ENCODE measurements at places on chromosomes 1 and 21.

GRCh38 chr1:10211805-10212410, 1.5 kb downstream of the KIF1B start:
- DNase-seq, result no peak

DNA sequence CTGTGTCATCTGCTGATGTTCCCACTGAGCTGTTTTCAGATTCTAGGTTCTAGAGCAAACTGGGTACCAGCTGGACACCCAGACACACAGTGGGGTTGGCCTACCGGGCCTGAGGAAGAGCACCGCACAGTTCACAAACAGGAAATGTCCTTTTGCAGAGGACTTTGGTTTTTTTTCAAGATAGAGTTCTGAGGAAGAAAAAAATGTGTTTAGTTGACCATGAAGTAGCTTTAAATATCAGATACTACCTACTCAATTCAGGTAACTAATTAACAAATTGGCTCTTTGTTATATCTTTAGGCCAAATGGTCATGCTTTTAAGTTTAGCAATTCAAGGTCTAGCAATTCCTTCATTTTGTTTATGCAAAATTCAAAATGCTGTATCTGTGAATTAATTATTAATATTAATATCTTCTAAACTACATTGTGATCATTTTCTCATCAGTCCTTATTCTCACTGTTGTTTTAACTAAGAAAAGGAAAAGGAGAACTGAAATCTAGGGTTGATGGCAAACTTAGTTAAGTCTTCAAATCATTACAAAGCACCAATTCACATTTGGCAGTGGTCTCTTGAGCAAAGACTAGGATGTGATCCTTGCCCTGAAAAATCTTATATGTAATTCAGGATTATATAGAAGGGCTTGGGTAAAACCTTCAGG, 17.2 kb upstream of the NCF2 start:
- no peak for DNase-seq

DNA sequence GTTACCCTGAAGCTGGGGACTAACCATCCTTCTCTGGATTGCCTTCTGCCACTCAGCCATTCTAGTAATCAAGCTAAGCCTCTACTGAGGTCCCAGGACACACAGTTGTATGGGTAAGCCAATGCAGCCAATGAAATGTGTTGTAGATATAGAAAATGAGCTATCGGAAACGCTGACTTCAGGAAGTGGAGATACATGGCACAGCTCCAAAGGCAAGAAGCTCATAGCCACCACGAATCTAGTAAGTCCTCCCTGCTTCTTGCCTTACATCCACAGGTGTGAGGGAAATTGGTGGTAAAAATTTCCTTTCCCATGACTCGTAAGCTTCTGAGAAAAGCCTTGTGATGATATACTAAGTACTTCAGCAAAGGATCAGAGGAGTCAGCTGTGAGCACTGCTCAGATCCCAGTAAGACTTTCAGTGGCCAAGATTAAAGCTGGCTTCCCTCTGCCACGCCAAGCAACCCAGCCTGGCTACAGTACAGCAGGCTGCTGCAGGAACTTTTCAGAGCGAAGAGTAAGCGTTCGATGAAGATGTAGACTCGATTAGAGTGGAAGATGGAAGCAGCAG, 117.7 kb downstream of the SIM2 start:
- no peak for DNase-seq

GRCh38 chr1:79988401-79988800, 981.9 kb upstream of the ADGRL4 start:
- no peak for DNase-seq

DNA sequence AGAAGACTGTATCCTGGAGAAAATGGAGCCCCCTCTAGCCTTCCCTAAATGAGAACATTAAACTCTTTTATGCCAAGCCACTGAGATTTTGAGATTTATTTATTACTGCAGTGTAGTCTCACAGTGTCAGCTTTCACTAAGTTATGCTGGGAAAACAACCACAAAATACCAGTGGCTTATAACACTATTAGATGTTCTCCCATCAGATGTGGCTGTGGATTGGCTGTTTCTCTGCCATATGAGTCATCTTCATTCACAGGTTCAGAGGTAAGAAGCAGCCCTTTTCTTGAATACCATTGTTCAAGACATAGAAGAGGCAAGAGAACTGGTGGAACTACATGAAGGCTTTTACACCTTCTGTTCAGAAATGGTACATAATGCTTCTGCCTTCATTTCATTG, 32.1 kb upstream of the ST6GALNAC5 start:
- no peak for DNase-seq

DNA sequence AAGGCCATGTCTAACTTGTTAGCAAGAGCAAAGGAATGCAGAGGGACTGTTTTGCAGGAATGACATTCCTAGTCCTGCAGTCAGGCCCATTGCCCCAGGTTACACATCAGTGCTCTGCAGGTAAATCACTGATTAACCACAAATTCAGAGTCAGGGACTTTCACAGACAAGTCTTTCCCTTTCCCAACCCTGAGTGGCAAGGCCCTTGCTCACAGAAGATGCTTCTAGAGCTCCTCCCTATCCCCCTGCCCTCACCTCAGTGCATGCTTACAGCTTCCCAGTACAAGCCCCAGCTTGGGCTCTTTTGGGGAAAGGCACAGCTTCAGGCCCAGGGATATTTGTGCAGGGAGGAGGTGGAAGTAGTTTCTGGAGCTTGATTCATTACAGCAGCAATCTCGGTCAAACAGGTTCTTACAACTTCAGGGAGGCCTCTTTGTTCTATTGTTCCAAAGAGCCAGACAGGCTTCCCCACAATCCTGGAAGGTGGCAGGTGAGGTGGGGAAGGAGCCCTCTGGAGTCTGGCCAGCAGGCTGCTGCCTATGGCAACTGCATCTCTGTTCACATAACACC, 53.9 kb downstream of the CASQ2 start:
- DNase-seq, result no peak

- DNase-seq, result no peak
Observed at GRCh38 chr1:202680586-202681352, 29.5 kb downstream of the SYT2 start.

DNA sequence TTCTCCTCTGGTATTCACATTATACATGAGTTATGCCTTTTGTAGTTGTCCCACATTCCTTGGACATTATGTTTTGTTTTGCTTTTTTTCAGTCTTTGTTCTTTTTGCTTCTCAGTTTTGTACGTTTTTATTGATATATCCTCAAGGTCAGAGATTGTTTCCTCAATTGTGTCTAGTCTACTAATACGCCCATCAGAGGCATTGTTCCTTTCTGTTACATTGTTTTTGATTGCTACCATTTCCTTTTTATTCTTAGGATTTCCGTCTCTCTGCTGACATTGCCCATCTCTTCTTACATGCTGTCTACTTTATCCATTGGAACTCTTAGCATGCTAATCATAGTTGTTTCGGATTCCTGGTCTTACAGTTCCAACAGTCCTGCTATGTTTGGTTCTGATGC, 27.8 kb upstream of the MPC2 start:
- DNase-seq, result no peak

- no peak for DNase-seq
Observed at GRCh38 chr1:176111835-176112234, 95.3 kb downstream of the COP1 start.

DNA sequence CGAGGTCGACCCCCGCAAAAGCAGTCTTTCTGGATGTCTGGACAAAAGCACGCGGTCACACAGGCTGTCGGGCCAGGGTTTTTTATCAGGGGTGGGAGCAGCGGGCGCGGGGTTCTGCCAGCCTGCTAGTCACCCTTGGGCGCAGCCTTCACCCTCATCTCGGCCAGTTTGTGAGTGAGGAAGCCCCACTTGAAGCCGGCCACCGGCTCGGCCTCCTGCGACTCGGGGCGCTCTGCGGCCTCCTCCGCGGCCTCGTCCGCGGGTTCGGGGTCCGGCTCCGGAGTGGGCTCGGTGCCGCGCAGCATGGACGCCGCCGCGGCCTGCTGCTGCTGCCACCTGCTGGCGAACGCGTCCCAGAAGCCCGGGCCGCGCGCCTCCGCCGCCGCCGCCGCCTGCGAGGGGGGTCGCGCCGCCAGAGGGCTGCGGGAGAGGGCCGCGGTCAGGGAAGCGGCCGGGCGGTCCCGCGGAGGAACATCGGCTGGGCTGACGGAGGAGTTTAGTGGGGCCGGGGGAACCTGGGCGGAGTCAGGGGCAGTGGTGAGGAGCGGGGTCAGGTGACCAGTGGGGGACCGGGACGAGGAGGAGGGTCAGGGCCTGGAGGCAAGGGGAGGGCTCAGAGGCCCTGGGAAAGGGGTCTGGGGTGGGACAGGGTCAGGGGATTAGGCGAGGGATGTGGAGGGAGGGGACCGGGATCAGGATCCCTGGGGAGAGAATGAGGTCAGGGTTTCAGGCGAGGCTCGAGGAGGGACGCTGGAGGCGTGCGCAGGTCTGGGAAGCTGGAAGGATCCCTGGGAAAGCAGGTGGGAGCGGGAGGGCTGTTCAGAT, 4.5 kb downstream of the C1orf232 start:
- DNase-seq, result peak; percentile 25

GRCh38 chr1:156801409-156802121, 15.1 kb downstream of the SH2D2A start:
- DNase-seq, result no peak

DNA sequence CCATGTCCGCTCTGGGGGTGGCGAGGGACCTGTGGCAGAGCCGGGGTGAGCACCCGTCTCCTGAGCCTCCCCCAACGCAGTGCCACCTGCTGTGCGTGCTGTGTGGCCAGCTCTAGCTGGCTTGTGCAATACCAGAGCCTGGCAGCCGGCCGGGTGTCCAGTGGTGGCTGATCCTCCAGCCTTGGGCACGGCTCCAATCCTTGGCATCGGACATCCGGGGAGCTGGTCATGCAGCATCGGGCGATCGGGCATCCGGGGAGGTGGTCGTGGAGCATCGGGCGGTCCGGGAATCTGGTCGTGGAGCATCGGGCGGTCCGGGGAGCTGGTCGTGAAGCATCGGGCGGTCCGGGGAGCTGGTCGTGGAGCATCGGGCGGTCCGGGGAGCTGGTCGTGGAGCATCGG, 8.1 kb downstream of the SLX9 start:
- no peak for DNase-seq

DNA sequence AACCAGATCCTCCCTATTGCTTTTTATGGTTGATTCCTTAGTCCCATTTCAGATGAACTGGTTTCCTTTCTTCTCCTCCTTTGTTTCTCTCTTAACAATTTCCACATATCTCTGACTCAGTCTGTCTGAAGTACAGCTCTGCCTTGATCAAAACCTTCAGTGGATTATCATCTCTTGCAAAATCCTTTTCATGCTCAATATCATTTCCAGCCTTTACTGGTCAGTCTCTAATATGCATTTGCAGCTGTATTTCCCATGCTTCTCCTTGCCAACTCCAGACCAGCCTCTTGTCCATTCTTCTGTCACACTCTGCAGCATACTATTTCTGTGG, 72.2 kb downstream of the SNX7 start:
- DNase-seq, result no peak

- DNase-seq, result peak; percentile 0
Observed at GRCh38 chr21:19608101-19608621, 1204.6 kb upstream of the TMPRSS15 start.

DNA sequence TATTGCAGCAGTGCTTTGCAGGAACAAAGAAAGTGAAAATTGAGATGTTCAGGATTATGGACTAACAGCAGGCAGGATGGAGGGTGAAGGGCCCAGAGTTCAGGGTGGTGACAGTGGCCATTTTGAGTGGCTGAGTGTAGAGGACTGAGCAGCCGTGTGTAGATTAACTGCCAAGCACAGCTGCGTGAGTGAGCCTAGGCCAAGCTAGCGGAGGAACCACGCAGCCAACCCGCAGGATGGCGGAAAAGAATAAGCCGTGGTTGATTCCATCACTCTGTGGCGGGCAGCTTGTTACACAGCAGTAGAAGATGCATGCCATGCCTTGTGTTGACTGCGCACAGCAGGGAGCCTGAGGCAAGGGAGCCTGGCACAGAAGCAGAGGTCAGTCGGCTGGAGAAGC, 102.5 kb upstream of the KIF26B start:
- DNase-seq, result no peak

DNA sequence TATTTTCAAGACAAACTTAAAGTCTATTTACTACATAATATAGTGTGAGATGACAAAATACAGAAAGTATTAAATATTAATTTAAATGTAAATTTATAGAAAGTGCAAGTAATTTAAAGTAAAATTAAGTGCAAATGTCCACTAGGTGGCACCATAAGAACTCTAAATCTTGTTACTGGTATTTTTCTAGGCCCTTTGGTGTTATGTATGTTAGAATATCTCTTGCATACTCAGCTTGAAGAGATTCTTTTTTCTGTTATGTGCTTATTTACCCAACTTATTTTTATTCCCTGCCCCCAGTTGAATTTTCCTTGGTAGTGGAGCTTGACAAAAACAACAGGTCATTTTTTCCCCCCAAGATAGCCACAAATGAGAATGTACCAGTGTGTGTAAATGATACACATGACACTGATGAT, 71.5 kb downstream of the RPS6KC1 start:
- DNase-seq, result peak; percentile 61

- DNase-seq, result no peak
Observed at GRCh38 chr1:89149229-89149628, 23.3 kb upstream of the GBP2 start.

GRCh38 chr21:39164523-39164922, 18.7 kb downstream of the PSMG1 start:
- no peak for DNase-seq

- DNase-seq, result no peak
Observed at GRCh38 chr21:37006486-37007291, at the start of gene RIPPLY3. TSS of gene RIPPLY3 (plus strand) at chr21:37006702. CDS start at chr21:37006773, 71 bp downstream.

- DNase-seq, result no peak
Observed at GRCh38 chr1:229717786-229718576, 91.9 kb downstream of the URB2 start.

GRCh38 chr21:42593007-42593814, 60.2 kb upstream of the PDE9A start:
- peak; percentile 31 for DNase-seq

- DNase-seq, result no peak
Observed at GRCh38 chr1:94239796-94240195, 2.4 kb upstream of the ARHGAP29 start.

DNA sequence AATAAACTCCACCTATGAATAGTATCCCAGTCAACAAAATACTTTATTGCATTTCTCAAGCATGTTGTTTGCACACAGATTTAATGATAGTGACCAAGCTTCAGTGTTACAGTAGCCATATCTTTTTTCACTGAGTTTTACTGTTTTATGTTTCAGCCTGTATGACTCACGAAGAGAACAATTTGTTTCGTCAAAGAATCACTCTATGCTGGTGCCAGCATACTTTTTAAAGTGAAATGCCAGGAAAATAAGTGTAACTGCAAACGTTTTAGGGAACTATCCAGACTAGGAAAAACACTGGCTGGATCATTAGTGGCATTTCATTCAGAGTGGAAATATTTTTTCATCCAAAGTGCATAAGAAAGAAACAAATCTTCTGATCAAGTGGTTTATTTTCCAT, 210.8 kb downstream of the COL11A1 start:
- no peak for DNase-seq

Measured in AML-193 (cell line).